ENCODE measurements at places on chromosomes 12 and 14.
A peak's percentile ranks its signal among the peaks of the same experiment; 100 is the strongest.

DNA sequence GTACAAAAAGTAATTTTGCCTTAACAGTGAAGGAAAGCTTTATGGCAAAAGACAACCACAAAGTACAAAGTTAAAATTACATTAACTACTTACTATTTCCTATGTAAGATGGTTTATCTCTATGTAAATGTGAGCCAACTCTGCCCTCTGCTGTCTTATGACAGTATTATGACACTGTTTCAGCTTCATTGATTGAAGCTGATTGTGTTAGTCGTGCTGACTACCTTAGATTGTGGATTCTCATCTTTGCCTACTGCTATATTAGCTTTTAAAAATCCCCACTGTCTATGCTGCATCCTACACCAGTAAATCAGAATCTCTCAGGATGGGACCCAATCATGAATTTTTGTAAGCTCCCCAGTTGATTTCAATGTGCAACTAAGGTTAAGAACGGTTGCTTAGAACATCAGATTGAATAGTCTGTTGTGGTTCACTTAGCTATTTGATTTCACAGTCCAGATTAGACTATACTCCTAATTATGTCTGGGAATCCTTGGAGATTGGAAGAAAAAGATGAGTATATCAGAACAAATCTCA, 12.2 kb upstream of the SPTB start:
- DNase-seq, result peak; percentile 80

- peak; percentile 72 for DNase-seq
These were observed 113.5 kb upstream of the VASH1 start for GRCh38 chr14:76647697-76648298.

GRCh38 chr14:20419419-20419818, 6.1 kb upstream of the TEP1 start:
- DNase-seq, result no peak

- DNase-seq, result peak; percentile 90
These were observed 157.7 kb downstream of the TTC7B start for GRCh38 chr14:90658541-90658967.

DNA sequence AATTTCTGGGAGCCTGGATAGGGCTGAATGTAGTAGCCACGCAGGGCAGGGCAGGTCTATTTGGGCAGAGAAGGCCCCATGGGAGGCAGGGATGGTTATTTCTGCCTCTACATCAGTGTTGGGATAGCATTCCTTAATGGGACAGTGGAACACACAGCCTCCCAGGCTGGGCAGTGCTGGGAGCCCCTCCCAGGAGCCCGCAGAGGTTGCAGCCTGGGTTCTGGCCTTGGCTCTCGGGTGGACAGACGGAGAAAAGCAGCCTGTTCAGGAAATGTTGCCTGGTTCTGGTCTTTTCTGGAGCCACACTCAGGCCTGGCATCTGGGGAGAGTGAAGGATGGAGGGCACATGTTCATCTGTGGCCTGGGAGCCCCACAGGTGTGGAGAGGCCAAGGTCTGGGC, 479 bp upstream of the NOS1 start:
- DNase-seq, result no peak

DNA sequence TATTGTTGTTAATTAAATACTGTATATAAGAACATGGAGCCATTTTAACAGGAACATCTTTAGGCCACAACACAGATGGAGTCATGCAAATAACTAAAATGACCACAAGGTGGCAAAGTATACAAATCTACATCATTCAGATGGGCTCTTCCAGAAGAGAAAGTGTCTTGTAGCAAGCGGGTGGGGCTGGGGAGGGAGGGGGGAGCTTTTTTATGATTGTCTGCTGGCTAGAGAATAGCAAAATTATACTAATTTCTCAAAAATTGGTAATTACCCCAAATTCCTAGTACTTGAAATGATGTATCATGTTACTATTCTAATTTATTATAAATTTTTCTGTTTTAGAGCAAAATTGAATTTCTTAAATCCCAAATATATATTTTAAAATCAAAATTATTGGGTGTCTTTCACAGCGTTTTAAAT, 378.7 kb downstream of the PRKD1 start:
- peak; percentile 57 for DNase-seq

- no peak for DNase-seq
These were observed 284.3 kb upstream of the SYT1 start for GRCh38 chr12:78580296-78580695.

DNA sequence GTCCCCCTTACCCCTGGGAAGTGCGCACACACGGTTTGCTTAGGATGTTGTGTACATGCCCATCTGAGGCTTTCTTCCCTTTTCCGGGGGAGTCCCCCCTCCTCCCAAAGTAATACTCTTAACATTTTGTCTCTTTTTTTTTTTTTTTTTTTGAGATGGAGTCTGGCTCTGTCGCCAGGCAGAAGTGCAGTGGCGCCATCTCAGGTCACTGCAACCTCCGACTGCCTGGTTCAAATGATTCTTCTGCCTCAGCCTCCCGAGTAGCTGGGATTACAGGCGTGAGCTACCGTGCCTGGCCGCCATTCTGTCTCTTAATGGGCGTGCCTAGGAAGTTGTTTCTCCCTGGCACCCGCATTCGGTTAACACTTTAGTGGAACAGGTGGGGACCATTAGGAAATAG, 4.5 kb upstream of the GMFB start:
- no peak for DNase-seq

DNA sequence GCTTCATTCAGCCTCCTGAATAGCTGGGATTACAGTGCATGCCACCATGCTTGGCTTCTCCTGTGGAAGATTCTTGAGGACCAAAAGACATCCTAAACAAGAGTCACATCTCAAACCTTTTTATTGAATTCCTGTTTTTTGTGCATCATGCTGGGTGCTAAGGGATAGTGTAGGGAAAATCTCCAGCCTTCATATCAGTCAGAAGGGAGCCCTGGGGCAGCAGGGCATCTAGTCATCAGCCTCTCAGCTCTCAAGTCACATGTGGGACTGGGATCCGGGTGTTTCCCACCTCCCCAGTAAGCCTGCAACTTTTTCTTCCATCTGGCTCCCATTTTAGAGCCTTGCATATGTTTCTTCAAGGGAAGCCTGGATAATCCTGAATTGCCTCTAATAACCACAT, 25.1 kb upstream of the OASL start:
- DNase-seq, result no peak

DNA sequence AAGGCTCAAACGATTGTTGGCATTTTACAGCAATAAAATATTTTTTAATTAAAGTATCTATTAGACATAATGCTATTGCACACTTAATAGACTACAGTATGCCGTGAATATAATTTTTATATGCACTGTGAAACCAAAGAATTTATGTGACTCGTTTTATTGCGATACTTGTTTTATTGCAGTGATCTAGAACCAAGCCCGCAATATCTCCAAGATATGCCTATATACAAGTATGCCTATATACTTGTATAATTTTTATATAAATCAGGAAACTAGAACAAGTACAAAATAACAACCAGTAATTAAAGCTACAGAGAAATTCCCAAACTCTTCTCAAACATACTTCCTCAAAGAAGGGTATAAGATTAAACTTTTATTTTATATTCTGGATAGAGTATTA, 31.3 kb downstream of the EEA1 start:
- no peak for DNase-seq

- peak; percentile 1 for DNase-seq
These were observed 35.4 kb upstream of the EMP1 start for GRCh38 chr12:13161172-13161571.

- no peak for DNase-seq
These were observed 49.4 kb upstream of the BCL11B start for GRCh38 chr14:99321236-99321925.

DNA sequence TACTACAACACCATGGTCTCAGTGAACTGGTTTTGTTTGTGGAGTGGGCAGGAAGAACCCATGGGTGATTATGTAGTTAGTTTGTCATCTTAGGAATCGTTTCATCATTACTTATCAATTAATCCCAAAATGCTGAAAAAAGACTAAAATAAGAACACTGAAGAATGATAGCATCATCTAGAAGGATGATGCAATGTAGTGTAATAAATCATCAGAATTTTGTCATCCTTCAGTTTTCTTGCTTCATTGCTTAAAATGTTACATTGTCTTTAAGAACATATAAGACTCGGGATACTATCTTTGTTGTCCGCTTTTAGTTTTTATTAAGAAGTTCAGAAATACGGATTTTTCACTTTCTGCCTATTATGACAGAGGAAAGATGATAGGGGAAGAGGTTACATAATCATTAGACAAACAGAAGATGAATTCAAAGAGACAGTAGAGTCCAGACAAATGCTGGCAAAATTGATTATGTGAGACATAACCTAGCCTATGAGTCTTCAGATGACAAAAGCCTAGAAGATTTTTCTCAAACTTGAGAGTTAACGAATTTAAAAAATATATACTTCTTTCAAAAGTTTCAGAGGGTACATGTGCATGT, 10.8 kb upstream of the SMOC1 start:
- no peak for DNase-seq

- DNase-seq, result no peak
These were observed 87.4 kb upstream of the PKP2 start for GRCh38 chr12:32983968-32984367.

GRCh38 chr12:21296348-21296747, 38.4 kb downstream of the SLCO1A2 start:
- DNase-seq, result no peak

Measured in Kasumi-1 (cell line).